A549 treated with dexamethasone at 1 μM for 4 hours (cell line): ENCODE measurements at places on chromosomes 6 and 20. TPM values are rescaled to one million over a fixed set of nuclear protein-coding genes. Genes with fewer than 3 reads are reported as not detected.

Gene DCDC2
- 2.4 to 3.2 TPM (median 2.7 TPM) in 5 replicates for total RNA-seq

Gene CLDN20
- total RNA-seq = 0.10 TPM in 1 of 5 replicates, not detected in the others

Gene E2F1
- total RNA-seq = 21.6 to 27.2 TPM (median 27.1 TPM) in 5 replicates

Gene SEMG1
- 0.05 TPM in 1 of 5 replicates, not detected in the others for total RNA-seq

Gene GABRR1
- total RNA-seq = not detected in 5 replicates

Gene CDSN
- 0.04 to 0.08 TPM (median 0.06 TPM) in 4 of 5 replicates, not detected in the other for total RNA-seq

Gene MYCT1
- total RNA-seq = 0.09 TPM in 1 of 5 replicates, not detected in the others

Gene MCCD1
- not detected in 5 replicates for total RNA-seq

Gene SIRPD
- total RNA-seq = not detected in 5 replicates

Gene SRC
- 84.9 to 119 TPM (median 113 TPM) in 5 replicates for total RNA-seq

Gene LST1
- total RNA-seq = 0.11 TPM in 1 of 5 replicates, not detected in the others

Gene ISM1
- 0.16 to 0.24 TPM (median 0.18 TPM) in 5 replicates for total RNA-seq
